ENCODE measurements at places on chromosomes 12 and 14.

DNA sequence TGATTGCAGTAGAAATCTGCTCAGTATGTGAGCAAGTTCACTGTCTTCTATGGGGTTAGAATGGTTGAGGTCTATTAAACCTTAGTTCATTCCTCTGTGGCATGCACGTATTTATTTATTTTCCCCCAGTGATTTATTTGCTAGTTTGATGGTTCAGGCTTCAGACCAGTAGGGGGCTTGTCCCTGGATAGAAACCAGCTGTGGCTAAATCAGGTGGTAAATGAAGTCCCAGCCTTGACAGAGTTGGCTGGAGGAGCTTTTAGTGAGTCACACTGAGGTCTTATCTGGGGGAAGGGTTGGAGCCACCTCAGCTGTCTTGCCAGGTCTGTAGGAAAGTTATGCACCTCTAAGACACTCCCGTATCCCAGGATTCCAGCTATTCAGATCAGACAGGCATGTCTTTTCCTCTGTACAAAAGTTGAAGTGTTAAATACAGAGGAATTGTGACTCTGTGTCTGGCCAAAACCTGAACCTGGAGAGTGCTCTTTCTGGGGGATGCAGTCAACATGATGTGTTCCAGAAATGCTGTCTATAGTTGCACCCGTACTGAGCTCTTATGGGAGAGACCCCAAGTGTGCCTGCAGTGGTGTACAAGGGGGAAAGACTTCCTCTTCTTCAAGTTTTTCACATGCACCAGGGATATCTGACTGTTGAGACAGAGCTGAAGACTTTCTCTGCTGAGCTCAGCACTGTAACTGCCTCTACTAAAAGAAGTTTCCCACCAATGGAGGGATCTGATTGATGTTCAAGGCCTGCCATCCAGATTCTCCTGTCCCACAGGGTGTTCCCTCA lies 1322.1 kb downstream of the TMEM121 start:
- peak; percentile 42 for DNase-seq

GRCh38 chr12:117330441-117331113 lies 30.8 kb downstream of the NOS1 start:
- no peak for DNase-seq

DNA sequence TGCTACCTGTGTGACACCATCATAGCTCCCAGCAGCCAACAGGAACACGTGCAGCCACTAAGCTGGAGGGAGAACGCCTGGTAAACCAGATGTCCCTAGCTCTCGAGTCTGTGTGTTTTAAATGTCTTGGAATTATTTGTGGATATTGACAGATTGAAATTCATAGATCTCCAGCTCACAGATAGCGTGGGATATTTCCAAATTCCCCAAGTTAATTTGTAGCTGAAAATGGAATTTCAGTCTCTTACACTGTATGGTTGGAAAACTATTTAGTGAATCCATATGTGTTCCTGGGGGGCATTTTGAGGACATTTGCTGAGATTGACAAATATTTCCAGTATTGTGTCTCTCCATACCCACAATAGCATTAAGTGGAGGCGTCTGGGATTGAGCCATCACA lies 618.6 kb upstream of the TMEM132C start:
- no peak for DNase-seq

DNA sequence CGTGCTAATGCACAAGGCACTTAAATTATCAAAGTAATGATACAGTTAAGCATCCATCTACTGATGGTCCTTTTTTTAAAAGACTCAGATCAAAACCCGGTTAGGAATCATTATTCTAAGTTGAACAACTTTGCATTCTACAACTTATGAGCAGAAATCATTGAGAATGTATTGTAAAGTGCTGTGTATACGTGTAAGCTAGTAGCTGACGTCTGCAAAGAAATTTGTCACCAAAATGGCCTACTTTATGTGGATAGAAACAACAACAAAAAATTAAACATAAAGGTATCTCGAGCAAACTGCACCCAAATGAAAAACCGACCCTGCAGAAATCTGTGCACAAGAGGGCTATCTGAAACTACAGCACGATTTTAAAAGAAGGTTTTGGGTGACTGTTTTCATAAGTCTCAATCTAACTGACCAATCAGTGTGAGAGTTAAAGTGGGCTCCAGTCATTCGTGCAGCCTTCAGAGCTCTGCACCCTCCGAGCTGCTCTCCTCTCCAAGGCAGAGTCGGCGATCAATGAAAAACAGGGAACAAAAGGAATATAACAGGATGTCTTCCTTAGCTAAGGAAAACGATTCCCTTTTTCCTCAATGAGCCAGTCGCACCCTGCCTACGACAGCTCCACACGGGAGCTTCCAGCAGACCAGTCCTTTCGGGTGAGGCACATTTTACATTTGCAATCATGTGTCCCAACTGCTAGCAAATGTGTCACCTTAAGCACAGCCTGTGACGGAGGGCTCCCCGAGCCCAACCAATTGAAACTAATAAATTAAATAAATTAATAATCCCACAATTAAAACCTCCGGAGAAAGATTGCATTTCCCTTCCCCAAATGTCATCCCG lies 200.7 kb upstream of the FOXN3 start:
- peak; percentile 53 for DNase-seq

DNA sequence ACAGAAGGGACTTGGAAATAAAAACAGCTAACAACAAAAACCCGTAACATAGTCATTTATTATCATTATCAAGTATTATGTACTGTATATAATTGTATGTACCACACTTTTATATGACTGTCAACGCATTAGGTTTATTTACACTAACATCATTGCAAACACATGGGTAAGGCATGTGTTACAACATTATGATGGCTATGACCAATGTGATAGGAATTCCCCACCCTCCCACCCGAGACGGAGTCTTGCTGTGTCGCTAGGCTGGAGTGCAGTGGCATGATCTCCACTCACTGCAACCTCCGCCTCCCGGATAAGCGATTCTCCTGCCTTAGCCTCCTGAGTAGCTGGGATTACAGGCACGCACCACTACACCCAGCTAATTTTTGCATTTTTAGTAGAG lies 82.6 kb downstream of the ERC1 start:
- no peak for DNase-seq

DNA sequence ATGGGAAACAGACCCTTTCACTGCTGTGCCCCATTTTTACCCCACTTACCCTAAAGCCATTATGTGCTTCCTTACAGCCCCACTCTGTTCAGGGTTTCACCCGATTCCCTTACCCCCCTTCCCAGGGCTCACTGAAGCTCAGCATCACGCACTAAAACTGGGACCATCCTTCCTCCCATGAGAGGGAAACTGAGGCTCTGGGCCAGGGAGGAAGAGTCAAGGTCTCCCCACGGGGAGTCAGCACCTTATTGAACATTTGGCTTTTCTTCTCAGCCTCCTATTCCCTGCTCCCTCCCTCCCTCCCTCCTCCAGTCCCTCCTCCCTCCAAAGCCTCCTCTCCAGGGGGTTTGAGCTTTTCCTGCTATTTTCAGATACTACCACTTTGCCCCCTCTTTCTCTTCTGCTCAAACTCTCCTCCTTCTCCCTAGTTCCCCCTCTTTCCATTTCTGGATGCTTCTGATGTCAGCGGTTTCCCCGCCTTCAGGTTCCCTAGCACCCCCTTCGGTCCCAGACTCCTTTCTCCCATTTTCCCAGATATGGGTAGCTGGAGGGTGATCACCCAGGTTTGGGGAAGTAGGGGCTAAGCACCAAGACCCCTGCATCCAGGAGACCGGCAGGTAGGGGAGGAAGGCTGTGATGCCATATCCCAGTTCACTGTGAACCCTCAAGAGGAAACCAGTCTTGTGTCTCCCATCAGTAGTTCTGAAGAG lies 960 bp downstream of the GPR162 start:
- no peak for DNase-seq

DNA sequence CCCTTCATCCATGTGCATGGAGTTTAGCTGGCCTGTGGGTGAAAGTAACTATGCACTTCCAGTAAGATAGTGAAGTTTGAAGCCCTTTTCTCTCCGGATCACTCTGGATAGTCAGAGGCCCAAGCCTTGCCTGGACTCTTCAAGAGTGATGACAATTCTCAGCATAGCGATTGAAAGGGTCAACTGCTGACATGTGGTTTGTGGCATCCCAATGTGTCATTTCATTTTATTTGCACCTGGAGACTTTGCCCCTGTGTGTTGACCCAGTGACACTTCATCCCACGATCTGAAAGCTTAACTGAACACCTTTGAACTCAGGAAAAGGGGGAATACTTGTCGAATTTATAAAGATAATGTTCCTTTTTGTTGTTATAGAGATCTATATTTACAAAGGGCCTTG lies 711.9 kb upstream of the TMEM132C start:
- DNase-seq, result no peak

DNA sequence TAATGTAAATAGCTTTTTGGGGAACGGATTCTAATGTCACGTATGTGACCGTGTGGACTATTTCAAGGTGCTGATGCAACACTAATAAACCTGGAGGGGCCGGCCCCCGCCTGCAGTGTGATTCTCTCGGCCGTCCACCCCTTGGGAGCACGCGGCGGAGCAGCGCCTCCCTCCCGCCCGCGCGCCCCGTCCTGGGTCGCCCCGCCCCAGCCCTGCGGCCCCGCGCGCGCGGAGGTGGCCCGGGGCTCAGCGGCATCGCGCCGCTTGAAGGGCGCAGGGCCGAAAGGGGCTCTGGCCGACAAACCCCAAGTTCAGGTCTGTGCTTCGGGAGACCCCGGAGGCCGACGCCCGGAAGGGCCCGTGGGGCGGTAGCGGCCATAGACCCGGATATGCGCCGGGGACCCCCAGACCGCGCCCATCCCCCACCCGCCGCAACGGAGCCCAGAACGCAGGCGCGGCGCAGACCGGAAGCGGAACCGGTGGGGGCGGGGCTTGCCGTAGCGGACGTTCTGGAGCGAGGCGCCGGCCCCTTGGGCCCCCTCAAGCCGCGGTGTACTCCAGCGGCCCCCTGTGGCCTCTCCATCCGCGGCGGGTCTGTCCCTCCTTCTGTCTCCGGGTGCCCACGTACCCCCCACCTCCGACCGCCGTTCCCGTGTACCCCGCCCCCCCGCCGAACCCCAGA lies at the start of gene TEX22:
TEX22 (plus strand) TSS at position 495 of the 682 bp plus-strand sequence. CDS start 803 bp downstream, outside the sequence.
- DNase-seq, result peak; percentile 91

- DNase-seq, result peak; percentile 16
Observed at GRCh38 chr12:1949771-1950470, 31.5 kb upstream of the CACNA2D4 start.

- DNase-seq, result no peak
Observed at GRCh38 chr14:73227812-73228781, 9.2 kb upstream of the PAPLN start.

DNA sequence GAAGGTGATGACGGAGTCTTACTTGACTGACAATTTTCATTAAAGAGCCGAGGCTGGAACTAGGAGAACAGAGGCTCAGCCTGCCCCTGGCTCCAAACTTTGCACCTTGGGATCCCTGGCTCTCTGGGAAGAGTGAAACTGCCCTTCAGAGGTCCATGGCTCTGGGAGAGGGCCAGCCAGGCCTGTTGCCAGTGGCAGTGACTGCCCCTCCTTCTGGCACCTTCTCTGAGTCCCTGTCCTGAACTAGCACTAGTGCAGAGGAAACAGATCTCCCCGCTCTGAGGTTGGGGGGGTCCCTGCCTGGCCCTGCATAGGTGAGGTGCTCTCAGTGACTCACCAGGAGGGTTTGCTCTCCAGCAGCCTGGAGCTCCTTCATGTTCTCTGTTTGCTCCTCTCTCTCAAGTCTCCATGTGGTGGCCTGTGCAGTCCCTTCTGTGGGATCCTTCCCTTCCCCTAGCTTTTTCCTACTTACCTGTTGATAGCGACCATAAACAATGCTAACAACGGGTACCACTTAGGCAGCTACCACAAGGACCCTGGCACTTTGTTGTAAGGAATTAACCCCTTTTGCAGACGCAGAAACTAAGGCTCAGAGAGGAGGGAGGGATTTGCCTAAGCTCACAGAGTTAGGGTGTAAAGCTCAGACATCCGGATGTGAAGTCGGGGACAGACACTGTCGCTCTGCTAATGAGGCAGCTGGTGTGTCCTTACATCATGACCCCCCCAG lies 22.4 kb downstream of the FAM222A start:
- DNase-seq, result no peak

DNA sequence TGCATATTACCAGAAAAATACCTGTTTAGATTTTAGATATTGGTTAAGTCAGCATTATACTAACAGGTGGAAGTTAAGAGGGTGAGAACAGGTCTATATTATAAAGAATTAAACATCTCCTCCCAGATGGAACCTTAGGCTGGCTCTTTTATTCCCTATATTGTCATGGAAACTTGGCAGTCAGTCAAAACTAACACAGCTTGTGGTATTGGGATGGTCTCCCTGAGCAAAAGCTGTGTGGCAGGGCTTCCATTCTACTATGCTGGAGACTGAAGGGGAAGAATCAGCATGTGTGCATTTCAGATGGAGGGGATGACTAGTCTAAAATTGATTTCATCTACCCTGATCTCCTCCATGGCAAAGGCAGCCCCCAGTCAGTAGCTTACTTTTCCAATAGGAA lies 66.7 kb downstream of the SMOC1 start:
- DNase-seq, result no peak

- DNase-seq, result no peak
Observed at GRCh38 chr14:75402867-75403413, 24.9 kb upstream of the JDP2 start.

DNA sequence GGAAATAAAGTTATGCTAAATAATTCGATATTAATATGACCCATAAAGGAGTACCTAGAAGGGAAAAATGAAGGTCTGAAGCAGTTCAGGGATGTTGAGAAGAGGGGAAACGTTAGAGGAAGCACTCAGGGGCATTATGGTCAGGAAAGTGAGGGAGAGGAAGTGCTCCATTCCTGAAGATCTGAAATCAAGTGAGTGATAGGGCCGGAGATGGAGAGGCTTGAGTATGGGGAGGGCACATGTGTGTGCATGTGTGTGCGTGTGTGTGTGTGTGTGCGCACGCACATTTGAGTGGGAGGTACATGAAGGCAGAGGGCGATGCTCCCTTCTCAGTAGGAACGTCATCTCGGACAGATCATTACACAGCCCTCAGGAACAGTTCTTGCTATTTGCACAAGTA lies 4.9 kb upstream of the DCD start:
- DNase-seq, result no peak

- no peak for DNase-seq
Observed at GRCh38 chr14:35504260-35504659, 29.7 kb upstream of the INSM2 start.
